Stimulated activated CD4-positive, alpha-beta T cell treated with anti-CD3 and anti-CD28 coated beads, Interleukin-12 subunit alpha, Interleukin-12 subunit beta, amount 100 ng/mL, for 24 hours (primary cell): ENCODE measurements at places on chromosomes 2 and 18.

- no peak for DNase-seq
Measured at GRCh38 chr18:33781429-33781828, 203.4 kb downstream of the ASXL3 start.

DNA sequence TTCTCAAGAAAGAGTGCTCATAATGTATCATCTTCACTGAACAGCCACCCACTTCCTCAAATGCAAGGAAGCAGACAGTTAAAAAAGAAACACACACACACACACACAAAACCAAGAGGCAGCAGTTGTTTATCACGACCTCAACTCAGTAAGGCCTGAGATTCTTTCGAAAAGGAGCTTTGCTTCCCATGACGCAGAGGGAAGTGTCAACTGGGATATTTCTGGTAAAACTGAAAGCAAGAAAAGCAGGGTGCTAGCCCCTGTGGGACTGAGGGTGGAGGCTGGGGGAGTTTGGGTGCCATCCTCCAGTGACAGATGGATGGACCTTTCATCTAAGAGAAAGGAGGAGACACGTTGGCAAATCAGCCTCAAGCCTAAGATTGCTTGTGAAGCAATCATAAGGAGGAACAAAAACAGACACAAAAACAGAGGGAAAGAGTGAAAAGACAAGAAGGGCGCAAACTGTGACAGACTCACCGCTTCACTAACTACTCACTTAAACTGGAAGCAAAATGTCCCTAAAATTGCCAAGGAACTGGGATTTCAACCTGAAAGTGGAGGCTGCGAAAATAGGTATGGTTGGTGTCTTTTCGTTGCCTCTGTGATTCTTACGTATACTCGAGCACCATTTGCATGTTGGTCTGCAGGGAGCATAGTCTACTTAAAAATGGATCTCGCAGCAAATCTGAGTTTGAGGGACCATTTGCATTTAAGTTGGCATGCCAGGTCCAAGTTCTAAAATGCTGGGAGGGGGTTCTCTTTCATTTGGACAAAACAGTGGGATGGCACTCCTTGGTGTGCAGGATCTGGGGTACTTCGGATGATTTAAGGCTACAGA is at the start of gene ARHGAP25:
ARHGAP25 (plus strand) TSS at position 124 of the 838 bp plus-strand sequence; CDS start at position 513, 389 bp downstream.
- peak; percentile 63 for DNase-seq

DNA sequence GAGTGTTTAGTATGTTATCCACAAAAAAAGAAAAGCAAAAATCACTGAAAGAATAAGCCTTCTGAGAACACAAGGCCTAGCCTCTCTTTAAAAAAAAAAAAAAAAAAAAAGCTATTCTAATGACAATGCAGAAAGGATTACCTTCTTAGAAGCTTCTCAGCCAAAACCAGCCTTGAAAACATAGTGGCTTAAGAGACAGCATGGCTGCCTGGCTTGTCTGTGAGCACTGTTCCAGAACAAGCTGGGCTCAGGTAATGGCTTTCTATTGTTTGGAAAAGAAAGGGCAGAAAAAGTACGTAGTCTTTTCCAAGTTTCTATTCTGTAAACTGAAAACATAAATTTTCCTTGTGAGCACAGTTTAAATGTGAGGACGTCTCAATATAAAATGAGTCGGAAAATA is 119.5 kb downstream of the MAP3K20 start:
- no peak for DNase-seq

- DNase-seq: no peak
Measured at GRCh38 chr2:126970583-126970982, 71.9 kb downstream of the TEX51 start.

DNA sequence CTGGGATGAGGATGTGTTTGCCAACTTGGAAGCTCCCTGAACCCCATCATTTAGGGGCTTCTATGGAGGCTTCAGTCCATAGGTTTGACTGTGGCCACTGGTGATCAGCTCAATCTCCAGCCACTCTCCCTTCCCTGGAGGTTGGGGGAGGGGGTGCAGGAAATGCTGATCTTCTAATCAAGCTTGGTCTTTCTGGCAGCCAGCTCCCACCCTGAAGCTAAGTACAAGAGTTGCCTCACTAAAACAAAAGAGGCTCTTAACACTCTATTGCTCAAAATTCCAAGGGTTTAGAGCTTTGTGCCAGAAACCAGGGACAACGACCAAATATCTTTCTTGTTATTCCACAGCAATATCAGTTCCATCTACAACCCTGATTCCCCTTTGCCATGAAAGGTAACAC is 19.4 kb upstream of the MPPE1 start:
- no peak for DNase-seq

GRCh38 chr2:179177694-179178093 is 86.9 kb downstream of the SESTD1 start:
- no peak for DNase-seq

DNA sequence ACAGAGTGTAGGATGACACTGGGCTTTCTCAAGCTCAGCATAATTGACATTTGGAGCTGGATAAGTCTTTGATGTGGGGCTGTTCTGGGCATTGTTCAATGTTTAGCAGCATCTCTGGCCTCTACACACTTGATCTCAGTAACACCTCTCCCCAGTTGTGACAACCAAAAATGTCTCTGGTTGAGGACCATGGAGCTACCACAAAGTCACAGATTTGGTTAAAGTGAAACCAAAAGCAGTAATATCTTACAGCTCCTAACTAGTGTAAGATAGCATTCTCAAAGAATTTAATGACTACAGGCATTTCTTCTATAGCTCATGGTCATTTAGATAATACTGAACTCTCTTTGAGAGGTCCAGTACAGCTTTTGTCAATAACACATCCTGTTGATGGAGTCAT is 23.4 kb upstream of the PAX3 start:
- DNase-seq: no peak

DNA sequence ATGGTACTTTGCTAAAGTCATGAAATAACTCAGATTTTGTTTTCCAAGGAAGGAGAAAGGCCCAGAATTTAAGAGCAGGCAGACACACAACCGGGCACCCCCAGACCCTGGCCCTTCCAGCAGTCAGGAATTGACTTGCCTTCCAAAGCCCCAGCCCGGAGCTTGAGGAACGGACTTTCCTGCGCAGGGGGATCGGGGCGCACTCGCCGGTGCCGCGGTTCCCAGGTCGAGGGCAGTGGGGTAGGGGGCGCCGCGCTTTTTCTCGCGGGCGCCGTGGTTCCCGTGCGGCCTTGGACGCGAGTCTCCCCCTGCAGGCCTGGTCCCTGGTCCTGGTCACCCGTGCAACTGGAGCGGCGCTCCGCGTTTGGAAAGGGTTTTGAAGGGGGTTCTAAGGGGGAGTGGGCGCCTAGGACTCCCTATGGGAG is 1.2 kb downstream of the ZNF236 start:
- DNase-seq: no peak

DNA sequence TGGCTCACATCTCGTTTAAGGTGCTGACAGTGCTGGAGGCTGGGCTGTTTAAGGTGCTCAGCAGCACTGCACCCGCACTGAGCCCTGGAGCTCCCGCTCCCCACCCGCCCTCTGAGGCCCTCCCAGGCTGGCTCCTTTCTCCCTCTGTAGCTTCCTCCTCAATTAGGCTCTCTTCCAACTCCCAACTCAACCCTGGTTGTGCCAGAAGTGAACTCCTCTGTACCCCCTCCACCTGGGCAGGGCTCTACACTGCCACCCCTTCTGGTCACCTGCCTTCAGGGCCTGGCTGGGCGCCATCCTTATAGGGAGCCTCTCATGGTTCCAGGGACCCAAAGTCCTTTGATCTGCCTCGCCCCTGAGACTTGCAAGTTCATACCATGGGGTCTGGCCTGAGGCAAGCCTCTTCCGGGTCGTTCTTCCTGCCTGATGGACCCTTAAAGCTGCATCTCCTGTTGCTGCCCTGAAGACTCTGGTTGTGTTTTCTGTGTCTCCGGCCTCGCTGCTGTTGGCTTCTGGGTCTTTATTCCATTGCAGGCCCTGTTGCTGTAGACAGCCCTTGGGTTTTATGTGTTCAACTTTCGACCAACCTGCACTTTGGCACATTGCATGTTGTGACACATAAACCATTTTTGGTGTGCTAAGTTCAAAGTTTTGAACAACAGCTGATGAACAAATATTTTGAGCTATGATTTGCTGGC is 199.6 kb downstream of the LDLRAD4 start:
- no peak for DNase-seq

DNA sequence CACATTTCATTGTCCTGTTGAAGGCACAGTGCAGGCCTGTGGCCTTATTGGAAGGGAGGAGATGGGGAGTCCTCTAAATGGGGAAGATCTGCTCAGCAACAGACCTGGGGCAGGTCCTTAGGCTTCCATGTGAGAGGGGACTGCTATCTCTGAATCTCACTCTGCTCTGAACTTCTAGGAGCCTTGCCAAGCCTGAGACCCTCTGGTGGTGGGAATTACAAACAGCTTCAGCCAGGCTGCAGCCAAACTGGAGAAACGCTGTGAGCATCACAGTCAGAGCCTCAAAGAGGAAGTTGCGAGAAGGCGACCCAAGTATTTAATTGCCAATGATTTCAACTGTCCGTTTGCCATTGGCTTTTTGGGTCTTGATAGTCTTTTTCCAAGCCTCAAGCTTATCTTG is 66.8 kb upstream of the MC2R start:
- DNase-seq: no peak

- no peak for DNase-seq
Measured at GRCh38 chr18:74065366-74065765, 82.3 kb downstream of the FBXO15 start.

DNA sequence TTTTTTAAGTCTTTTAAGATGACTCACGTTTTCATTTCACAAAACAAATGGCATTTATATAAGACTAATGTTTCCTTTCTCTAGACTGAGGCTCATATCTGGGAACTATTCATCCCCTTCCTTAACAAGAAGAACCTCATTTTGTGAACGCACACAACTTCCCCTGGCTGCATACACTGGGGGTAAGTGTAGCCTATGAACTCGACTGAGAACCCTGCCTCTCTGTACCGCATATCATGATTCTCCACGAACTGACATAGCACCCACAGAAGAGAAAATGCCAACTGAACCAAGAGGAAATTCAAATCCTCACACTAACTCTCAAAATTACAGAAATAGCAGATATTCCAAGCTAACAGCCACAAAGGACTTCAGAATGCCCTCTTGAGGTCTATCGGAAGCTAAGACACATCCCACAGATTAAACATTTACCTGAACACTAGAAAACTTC is 236.7 kb downstream of the TCF4 start:
- no peak for DNase-seq

DNA sequence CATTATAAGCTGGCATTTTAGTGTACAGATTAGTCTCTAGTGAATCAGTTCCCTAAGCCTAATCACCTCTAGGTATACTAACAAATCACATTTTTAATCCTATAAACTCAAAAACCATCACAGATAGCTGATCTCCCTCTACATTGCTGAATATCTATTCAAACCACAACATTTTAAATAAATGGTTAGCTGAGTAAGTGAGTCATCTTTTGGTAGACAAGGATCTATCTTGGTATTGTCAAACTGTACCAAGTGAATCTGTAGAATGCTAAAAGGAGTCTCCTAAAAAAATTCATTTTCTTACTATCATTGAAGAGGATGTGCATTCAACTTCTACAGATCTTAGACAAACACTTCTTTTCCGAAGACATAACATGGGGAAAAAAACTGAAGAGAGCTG is 40.7 kb downstream of the INO80D start:
- no peak for DNase-seq

GRCh38 chr2:64565949-64566710 is 42.0 kb downstream of the AFTPH start:
- DNase-seq: no peak

DNA sequence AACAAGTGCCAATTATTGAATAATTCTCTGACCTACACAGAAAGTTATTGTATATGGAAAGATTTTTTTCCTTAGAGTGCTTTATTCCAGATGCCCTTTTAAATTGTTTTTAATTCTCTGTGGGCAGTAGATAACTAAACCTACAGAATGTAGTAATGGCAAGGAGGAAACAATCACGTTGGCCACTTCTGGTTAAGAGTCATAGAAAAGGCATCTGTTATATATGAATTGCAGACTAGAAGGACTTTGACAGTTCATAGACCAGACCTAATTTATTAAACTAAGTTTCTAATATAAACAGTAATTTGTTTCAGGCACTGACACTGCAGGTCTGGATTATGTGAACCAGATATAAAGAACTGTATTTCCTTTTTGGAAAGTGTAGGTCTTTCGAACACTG is 607.5 kb downstream of the PLCL1 start:
- no peak for DNase-seq

- DNase-seq: no peak
Measured at GRCh38 chr2:841036-841435, 109.6 kb upstream of the SNTG2 start.

- no peak for DNase-seq
Measured at GRCh38 chr2:171530378-171530777, 8.1 kb downstream of the CYBRD1 start.

DNA sequence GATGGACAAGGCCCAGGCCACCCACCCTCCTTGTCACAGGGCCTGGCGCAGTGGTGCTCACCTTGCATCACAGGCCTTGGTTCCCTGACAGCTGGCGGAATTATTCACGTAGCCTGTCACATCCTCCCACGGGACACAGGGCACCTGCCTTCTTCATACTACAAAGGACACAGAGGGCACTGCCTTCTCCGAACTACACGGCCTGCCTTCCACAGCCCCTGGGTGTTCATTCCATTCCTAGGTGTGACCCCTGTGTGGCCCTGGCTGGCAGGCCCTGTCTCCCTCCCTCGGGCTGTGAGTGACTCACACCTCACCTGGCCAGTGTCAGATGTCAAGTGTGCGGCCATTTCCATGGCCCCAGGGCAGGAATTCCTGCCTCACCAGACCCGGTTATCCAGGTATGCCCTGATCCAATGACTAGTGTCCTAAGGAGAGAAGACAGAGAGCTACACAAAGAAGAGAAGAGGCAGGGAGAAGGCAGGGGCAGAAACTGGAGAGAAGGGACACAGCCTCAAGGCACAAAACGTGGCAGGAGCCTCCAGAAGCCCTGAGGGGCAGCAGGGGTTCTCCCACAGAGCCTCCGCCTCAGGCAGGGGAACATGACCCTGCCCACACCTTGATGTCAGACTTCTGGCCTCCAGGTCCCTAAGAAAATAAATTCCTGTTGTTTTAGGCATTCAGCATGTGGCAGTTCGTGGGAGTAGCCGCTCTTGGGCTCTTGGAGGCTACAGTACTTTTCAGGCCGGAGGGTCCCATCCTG is 43.4 kb downstream of the MBP start:
- no peak for DNase-seq

DNA sequence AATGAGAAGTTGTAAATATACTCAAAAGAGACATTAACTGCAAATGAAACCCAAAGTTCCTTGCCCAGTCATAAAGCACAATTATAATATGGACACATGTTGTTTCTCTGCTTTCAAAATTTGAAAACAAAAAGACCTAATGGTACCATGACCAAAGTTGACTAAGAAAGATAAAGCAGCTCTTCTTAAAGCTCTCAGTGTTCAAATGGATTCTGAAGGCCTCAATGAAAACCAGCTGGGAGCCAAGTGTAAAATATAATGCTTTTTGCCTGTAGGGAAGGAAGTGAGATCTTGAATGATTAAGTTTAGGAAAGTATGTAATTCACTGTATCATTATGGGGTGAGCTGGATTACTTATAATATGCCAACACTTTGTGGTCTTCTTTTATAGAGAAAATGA is 178.6 kb downstream of the SATB2 start:
- DNase-seq: no peak

- no peak for DNase-seq
Measured at GRCh38 chr2:229133155-229133772, 137.8 kb downstream of the PID1 start.

DNA sequence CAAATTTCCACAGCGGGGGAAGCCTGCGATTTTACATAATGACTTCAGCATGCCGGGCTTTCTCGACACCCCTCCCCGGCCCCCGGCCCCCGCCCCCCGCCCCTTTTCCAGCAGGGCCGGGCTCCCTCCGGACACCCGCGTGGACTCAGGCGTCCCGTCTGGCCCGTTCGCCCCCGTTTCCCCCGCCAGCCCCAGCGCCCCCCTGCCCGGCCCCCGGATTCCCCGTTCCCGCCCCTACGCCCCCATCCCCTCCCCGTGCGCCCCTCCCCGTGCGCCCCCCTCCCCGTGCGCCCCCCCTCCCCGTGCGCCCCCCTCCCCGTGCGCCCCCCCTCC is 456 bp upstream of the NFATC1 start:
- no peak for DNase-seq
